Stimulated activated CD4-positive, alpha-beta T cell treated with anti-CD3 and anti-CD28 coated beads, Interleukin-4, amount 100 ng/mL, for 4 hours (primary cell): ENCODE measurements at places on chromosomes 12 and 14.

DNA sequence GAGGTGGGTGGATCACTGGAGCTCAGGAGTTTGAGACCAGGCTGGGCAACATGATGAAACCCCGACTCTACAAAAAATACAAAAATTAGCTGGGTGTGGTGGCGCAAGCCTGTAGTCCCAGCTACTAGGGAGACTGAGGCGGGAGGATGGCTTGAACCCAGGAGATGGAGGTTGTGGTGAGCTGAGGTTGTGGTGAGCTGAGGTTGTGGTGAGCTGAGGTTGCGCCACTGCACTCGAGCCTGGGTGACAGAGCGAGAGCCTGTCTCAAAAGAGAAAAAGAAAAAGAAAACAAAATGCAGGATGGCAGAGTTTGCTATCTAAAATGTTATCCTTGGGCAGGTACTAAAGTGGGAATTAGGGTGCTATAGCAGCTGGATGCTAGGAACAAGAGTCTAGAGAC is 10.8 kb upstream of the GPRC5A start:
- no peak for DNase-seq

- DNase-seq: no peak
These were observed 9.7 kb upstream of the RAN start for GRCh38 chr12:130862161-130862560.

GRCh38 chr12:81588235-81589008 is 170.7 kb downstream of the PPFIA2 start:
- DNase-seq: no peak

DNA sequence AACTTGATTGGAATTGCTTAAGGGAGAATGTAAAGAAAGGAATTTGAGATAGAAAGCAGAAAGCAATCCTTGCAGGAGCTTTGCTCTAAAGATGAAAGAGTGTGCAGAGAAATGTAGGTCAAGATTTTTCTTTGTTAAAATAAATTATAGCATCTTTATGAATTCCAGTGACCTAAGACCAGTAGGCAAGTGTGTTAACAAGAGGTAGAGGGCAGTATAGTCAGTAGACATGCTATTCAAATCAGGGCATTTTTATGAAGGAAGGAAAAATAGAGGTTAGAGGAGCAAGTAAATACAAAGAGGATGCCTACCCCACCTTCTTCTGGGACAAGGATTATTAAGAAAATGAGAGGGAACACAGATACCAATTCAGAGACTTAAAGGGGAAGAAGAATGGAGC is 148.5 kb downstream of the PLCZ1 start:
- no peak for DNase-seq

- no peak for DNase-seq
These were observed 121.2 kb downstream of the MIPOL1 start for GRCh38 chr14:37318938-37319337.

DNA sequence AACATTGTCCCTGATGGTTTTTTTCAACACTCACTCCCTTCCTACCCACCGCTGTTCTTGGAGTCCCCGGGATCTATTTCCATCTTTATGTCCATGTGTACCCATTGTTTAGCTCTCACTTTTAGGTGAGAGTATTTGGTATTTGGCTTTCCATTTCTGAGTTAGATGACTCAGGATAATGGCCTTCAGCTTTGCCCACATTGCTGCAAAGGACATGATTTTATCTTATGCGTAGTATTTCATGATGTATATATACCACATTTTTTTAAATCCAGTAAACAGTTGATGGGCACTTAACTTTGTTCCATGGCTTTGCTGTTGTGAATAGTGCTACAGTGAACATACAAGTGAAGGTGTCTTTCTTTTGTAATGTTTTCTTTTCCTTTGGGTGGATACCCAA is 123.5 kb upstream of the KITLG start:
- DNase-seq: no peak

DNA sequence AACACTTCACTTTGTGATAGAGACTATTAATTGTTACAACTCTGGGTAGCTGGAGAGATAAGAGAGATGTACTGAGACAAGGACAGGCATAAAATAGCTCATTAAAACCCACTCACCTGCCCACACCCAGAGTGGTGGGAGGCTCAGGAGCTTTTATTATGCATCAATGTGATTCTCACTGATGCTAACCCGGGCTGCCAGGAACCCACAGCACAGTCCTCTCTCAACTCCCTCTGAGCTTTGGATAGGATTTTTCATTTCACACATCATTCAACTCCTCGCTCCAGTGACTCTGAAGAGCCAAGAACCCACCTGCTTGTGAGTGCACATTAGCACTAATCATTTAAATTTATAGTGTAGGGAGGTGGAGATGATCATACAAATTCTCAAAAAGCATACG is 827.9 kb downstream of the FLRT2 start:
- DNase-seq: no peak

DNA sequence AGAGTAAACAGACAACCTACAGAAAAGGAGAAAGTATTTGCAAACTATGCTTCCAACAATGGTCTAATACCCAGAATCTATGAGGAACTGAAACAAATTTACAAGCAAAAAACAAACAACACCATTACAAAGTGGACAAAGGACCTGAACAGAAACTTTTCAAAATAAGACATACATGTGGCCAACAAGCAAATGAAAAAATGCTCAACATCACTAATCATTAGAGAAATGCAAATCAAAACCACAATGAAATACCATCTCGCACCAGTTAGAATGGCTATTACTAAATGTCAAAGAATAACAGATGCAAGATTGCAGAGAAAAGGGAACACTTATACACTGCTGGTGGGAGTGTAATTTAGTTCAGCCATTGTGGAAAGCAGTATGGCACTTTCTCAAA is 125.8 kb downstream of the C12orf42 start:
- no peak for DNase-seq

DNA sequence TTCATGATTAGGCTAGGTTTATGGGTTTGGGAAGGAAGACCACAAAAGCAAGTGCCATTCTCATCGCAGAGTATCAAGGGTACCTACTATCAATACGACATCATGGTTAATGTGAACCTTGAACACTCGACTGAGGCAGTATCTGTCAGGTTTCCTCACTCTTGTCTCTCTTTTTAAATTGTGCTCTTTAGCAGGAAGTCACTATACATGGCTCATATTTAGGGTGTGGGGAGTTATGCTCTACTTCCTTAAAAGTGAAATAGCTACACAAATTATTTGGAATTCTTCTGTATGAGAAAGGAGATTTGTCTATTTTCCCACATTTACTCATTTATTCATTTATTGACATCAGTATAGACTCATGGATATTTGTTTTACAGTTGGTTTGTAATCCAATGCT is 5.9 kb upstream of the CLEC4E start:
- DNase-seq: no peak

DNA sequence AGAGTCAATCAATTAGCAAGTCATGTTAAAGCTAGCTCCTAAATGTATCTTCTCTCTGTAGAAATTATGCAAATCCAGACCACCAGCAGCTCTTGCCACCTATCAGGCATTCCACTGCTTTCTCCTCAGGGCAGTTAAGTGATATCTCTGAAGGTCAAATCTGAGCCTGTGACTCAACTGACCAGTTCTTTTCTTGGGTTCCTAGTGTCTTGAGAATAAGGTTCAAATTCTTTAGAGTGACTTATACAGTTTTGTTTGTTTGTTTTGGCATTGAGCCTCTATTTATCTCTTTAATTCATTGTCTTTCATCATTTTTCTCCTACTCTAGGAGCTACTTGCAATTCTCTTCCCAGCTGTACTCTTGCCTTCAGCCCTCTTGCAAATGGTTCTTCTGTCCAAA is 2.5 kb upstream of the LRIG3 start:
- no peak for DNase-seq

DNA sequence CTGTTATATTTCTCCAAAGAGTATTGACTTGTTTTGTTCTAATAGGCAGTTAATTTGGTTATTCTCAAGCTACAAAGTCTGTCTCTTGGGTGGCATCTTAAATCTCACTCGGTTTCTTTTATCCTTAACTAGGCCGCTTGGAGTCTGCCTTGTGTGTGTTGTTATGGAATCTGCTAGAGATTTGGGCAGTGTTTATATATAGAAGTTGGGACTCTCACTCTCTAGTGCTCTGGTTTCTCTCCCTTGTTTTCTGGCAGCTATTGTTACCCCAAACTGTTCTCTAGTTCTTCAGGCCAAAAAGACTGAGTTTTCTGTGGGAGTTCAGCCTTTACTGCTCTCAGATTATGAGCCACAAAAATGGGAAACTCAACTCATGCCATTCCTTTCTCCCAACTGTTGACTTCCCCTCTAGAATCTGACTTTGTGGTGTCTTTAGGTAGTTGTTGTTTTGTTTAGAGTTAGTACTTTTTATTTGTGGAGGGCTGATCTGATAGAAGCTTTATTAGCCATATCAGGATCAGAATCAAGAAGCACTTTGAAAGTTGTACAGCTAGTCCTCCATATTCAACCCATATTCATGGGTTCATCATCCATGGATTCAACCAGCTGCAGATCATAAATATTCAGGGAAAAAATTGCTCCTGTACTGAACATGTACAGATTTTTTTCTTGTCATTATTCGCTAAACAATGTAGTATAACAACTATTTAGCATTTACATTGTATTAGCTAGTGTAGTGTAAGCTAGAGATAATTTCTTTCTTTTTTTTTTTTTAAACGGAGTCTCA is 11.2 kb downstream of the PSMA6 start:
- DNase-seq: no peak

- DNase-seq: no peak
These were observed 408.9 kb upstream of the FBXO33 start for GRCh38 chr14:39841088-39841487.

GRCh38 chr14:71076462-71077092 is 169.3 kb downstream of the PCNX1 start:
- no peak for DNase-seq

DNA sequence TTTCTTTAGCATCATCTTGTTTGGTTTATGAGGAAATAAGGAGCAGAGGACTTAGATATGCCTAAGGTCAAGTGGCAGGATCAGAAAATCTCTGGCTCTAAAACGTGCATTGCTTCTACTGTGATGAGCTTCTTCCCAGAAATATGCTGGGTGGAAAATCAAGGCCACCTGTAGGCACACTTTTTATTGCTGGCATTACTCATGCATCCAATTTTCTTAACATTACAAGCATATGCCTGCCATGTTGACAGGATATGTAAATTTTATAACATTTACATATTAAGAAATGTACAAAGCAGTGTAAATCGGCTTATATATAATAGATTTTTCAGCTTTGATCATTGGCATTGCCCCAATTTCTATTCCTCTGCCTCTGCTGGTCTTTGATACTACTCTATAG is 409.6 kb downstream of the TMEM132D start:
- no peak for DNase-seq

GRCh38 chr12:53592426-53592825 is 33.8 kb downstream of the ATF7 start:
- DNase-seq: no peak

GRCh38 chr14:22472935-22473854 is 115.8 kb downstream of the DAD1 start:
- no peak for DNase-seq

- no peak for DNase-seq
These were observed 37.6 kb upstream of the APPL2 start for GRCh38 chr12:105273601-105274000.

DNA sequence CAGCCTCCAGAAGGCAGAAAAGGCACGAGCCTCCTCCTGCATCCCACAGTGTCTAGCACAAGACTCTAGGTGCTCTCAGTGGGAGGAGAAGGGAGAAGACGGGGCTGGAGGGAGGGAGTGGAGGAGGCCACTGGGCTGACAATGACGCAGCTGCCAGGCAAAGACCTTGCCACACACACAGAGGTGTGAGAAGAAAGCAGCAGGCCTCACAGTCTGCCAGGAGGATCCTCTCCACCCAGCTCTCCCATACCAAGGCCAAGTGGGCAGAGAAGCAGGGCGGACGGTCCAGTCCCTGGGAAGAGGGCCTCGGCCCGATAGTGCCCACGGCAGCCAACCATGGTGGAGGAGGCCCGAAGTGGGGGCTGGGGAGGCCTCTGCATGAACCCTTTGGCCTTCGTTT is 78.9 kb downstream of the NCOR2 start:
- no peak for DNase-seq

GRCh38 chr12:129964826-129965457 is 61.1 kb upstream of the TMEM132D start:
- no peak for DNase-seq

- DNase-seq: no peak
These were observed 143.9 kb upstream of the DIO3 start for GRCh38 chr14:101417434-101417833.

DNA sequence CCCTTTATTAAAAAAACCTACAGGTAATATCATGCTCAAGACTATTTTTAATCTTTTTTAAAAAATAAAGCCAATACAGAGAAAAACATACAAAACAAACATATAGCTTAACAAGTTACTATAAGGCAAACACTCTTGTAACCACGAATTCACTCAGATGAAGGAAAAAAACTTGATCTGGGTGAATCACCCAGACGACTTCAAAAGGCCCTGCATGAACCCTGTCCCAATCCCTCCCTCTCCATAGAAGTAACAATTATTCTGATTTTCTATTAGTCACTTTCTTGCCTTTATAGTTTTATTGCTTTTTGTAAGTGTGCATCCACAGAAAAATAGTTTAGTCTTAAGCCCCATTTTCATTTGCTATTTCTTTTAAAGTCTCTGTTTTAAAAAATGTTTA is 72.6 kb downstream of the LRP6 start:
- no peak for DNase-seq

- no peak for DNase-seq
These were observed 7.5 kb upstream of the NID2 start for GRCh38 chr14:52076334-52076733.

DNA sequence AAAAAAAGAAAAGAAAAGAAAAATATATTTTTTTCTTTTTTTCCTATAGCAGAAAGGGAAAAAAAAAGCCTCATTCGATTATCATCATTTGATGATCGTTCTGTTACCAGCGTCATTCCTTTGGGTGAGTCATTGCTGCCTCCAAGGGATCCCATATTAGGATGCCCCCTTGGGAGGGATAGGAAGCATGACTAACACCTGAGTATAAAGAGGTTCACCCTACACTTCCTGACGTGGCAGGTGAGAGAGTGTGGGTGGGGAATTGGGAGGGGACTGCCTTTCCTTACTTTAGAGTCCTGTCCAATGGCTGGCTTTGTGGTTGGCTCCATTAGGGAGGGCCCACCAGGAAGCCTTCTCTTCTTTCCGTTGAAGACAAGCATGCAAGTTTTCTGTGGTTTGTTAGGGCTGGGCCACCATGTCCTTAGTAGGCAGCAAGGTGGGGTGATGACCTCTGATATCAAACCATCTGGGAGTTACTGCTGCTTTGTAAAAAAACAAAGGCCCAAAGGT is 56.1 kb upstream of the FUT8 start:
- peak; percentile 8 for DNase-seq

GRCh38 chr14:70622111-70622712 is 19.5 kb upstream of the TTC9 start:
- peak; percentile 38 for DNase-seq
